Lower lobe of right lung (tissue), 2 donors: ENCODE measurements at places on chromosomes 16 and 17.
A peak's percentile ranks its signal among the peaks of the same experiment; 100 is the strongest.

DNA sequence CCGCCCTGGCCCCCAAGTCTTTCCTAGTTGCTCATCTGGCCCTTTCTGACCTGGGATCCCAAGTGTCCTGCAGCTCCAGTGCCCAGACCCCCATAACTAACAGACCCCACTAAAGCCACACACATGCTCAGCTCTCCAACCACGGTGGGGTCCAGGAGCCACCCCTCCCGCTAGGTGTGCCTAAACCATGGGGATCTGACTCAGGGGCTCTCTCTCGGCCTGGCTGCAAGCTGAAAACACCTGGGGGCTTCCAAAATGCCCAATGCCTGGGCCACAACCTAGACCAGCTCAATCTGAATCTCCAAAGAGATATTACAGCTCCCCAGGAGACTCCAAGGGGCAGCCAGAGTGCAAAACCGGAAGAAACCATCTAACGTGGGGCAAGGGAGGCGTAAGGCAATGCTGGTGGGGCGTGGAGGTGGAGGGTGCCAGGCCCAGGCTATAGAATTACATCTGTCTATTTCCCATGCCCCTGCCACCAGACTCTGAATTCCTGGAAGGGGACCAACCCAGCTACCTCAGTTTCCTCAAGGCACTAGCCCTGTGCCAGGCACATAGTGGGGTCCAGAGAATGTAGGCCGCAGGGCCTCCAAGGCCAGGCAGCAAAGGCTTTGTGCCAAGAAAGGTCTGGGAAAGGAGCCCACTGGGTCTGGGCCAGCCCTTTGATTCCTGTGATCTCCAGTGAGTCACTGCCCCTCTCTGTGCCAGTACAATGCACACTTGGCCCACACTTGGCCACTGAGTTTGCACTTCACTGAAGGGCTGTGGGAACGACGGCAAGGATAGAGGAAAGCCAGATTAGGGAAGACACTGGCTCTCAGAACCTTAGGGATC is 3.3 kb downstream of the CD2BP2 start:
- peak; percentile 71 for DNase-seq

- no peak for DNase-seq
Observed at GRCh38 chr17:34709158-34709754, 129.9 kb downstream of the TMEM132E start.

GRCh38 chr17:75619506-75620431 is 13.5 kb upstream of the SMIM5 start:
- DNase-seq = no peak

DNA sequence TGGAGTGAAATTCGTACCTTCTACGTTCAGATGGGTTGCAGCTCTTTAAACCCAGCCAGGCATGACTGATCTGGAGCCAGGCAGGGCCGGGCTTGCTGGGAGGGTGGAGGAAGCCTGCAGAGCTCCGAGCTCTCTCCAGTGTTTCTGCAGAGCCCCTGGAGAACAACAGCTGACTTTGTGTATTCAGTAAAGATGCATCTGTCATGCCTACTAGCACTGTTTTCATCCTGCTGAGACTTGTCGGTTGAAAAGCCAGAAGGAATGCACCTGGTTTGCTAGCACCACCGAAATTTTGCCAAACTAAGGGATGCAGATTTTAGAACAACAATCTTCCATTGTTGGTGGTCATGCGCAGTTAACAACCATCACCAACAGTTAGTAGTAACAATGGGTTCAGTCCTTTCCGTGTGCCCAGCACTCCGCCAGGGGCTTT is 22.4 kb upstream of the SCNN1B start:
- no peak for DNase-seq

DNA sequence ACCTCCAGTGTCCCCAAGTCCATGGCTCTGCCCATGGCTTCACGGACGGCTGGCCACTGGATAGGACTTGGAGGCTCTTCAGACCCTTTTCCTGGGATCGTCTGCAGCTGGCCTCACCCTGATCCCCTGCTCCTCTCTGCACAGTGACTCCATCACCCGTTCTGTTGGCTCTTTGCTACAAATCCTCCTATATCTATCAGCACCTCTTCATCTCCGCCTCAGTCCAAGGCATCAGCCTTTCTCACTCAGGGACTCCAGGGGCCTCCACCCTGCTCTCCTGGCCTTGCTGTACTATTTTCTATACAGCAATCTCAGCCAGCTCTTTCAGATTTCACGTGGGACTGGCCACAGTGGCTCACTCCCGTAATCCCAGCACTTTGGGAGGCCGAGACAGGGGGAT is 10.7 kb upstream of the SNN start:
- DNase-seq = no peak

- no peak for DNase-seq
Observed at GRCh38 chr16:14354561-14355351, 275.3 kb downstream of the PARN start.

GRCh38 chr16:81790830-81791435 is 11.8 kb downstream of the PLCG2 start:
- DNase-seq = no peak

DNA sequence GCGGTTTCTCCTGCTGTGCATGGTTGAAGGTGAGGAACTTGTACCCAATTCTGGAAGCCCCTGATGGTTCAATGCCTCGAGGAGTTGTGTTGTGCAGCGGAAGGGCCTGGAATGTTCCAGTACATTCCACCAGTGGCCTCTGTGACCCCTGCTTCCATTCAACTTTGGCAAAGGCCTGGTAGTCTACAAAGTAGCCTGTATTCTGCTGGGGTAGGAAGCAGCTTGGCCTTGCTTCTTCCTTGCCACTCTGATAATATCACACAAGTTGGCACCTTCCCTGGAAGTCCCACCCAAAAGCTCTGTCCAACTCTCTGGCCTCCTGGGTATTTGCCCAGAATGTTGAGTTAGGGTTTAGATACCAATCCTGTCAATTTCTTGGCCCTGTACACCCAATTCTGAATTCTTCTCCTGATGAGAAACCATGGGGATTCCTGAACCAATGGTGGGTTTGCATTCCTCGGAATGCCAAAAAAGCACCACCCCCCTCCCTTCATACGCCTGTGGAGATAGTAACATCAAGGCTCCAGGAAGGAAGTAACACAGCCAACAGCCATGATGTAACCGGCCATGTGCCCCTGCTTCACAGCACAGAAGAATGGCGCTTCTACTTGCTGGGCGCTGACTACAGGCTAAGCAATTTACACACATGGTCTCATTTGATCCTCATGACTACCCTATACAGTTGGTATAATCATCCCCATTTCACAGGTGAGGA is 11.8 kb upstream of the FAM117A start:
- DNase-seq = no peak

DNA sequence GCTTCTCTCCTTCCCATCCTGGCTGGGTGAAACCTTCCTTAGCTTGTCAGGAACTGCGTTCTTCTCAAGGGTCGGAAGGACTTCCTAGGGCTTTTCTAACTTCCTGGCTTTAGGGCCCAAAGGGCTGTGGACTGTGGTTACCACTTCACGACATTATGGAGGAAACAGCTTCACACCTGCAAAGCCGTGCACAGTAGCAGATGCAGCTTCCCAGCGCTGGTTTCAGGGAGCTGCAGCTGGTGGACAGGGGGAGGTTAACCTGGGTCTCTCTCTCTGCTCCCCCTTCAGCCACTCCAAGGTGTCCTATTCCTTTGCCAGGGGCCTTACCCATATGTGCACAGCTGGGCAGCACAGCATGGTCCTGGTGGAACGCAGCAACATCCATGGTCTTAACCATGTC is 155.8 kb upstream of the CDC42EP4 start:
- no peak for DNase-seq

DNA sequence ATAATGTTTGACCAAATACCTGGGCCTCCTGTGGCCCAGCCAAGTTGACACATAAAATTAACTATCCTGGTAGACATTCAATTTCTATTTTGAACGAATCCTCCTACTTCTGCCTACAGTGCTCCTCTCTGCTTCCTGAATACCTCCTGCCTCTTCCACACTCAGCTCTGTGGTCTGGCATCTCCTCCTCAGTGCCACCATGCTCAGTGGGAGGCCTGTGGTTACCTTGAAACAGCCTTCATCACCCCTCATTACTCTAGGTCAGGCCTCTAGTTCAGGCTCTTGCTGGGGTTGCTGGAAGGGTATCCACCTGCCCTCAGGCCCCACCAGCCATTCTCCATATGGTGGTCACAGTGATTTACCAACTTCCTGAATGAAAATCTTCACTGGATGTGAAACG is 5.1 kb downstream of the LYRM9 start:
- DNase-seq = no peak

GRCh38 chr17:61715348-61715747 is 124.3 kb upstream of the NACA2 start:
- DNase-seq = no peak

- DNase-seq = no peak
Observed at GRCh38 chr16:69476920-69477443, 52.6 kb downstream of the CYB5B start.

- DNase-seq = no peak
Observed at GRCh38 chr17:76154292-76154691, 13.2 kb upstream of the FOXJ1 start.

- no peak for DNase-seq
Observed at GRCh38 chr16:86819533-86819892, 241.2 kb downstream of the FOXL1 start.

GRCh38 chr17:54888981-54889380 is 11.7 kb upstream of the TOM1L1 start:
- DNase-seq = no peak

- no peak for DNase-seq
Observed at GRCh38 chr17:47822785-47823184, 1.2 kb upstream of the OSBPL7 start.

GRCh38 chr16:81925016-81925415 is 86.3 kb downstream of the SDR42E1 start:
- no peak for DNase-seq

DNA sequence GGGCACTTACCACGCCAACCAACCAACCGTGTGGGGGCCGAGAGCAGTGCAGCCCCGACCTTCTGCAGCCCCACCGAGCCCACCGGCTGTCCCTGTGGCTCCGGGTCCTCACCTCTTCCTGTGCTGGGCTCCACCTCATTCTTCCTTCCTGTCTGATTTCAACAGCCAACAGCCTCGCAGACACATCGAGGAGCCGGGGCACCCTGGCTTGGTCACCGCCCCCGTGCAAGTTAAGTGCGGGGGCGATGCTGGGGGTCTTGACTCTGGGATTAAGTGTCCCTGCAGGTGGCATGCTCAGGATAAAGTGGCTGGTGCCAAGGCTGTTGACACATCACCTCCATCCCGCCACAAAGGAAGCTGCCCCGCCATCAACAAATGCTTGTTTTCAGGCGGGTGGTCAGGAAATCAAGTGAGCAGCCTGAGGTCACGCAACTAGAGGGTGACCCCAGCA is at the start of gene NLRC3:
Gene NLRC3, minus strand, starts transcription at position 102 of the 451 bp plus-strand sequence. CDS start 12,367 bp downstream, outside the sequence.
- no peak for DNase-seq

DNA sequence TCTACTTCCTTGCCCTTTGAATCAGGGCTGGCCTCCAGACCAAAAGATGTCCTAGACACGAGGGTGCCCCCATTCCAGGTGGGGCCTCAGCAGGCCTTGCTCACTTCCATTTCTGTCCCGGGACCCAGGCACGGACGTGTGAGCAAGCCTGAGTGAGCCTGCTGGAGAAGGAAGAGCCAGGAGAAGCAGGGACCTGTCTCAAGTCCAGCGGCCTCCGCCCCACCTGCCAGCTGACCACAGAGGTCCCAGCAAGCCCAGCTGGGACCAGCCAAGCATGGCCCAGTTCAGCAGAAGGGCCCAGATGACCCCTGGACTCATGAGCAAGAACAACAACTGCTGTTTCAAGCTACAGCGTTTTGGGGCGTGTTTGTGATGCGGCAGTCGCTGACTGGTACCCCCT is 24.7 kb downstream of the RBFOX3 start:
- no peak for DNase-seq

DNA sequence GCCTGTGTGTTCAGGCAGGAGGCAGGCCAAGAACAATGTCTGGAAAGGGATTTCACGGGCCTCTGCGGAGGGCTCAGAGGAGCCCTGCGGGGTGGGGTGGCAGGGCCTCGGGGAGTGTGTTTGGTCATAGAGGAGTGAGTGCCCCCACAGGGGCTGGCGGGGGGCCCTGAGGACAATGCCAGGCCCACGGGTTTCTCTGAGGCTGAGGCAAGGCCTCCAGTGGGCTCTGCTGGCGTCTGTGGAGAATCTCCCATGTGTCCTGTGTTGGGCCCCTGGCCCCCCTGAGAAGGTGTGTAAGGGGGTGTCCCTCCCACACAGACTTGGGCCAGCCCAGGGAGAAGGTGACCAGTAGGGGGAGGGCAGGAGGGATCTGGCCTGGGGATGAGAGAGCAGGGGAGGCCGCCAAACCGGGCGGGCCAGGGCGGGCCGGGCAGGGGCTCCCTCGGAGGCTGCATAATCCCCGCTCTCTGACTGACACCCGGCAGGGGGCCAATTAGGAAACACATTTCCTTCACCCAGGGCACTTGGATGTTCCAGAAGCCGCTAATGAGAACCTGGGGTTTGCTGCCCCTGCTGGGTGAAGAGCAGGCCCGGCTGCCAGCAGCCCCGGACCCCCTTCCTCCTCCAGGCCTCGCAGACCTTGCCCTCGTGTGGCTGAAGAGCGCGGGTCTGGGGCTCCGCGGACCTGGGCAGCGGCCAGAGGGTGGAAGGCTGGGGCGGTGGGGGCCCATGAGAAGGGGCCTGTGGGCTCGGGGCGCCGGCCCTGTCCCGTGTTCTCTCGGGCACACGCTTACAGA is 204.2 kb downstream of the NTN1 start:
- no peak for DNase-seq

DNA sequence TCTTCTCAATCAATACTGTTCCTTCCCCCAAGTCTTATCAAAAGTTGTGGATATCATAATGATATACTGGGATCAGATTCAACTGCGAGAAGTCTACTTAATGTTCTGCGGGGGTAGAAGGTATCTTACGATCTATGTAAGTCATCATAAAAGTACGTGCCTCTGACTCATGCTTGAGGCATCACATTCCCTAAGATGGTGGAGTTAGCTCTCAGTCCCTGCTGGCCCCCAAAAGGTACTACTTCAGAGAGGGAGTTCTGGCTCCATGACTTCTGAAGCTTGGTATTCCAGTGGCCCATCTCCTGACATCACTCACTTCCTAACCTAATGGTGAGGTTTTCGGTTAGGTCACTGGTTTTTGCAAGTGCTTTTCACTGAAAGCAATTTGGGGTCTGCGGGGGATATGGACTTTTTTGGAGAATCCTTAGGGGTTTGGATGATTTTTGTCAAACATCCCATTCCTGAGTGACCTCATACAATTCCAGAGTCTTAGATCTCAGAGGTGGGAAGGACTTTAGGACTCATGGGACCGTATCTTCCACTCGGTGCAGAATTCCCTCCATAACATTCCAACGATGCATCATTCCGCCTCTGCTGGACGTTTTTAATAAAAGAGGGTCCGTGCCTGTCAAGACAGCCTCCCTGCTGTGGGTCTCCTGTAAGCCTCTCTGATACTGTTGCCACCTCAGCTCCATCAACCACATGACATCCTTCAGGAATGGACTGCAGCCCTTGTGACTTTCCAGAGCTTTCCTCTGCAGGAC is 74.3 kb downstream of the DYNLRB2 start:
- no peak for DNase-seq

GRCh38 chr16:15963307-15963910 is 14.0 kb downstream of the ABCC1 start:
- DNase-seq = no peak

GRCh38 chr17:12599186-12599920 is 66.3 kb upstream of the MYOCD start:
- no peak for DNase-seq
